ENCODE measurements at places on chromosomes 1 and 21.

DNA sequence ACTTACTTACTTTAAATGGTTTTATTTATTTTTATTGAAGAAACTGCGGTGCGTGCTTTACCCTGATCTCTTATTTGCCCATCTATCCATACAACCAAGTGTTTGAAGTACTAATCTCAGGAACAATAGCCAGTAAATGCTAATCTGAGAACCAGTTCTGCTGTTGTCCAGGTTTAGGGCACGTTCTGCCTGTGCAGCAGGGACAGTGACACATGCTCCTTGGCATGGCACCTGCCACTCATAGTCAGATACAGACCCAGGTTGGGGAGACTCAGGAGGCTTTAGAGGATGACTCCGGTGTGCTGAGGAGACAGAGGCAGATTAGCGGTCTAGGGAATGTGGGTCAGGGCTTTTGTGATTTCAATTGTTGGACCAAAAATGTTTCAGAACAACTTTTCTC lies 83.6 kb downstream of the NRIP1 start:
- DNase-seq, result no peak

GRCh38 chr1:221098471-221099405 lies 219.5 kb downstream of the HLX start:
- no peak for DNase-seq

GRCh38 chr1:9425859-9426258 lies 113.4 kb upstream of the SLC25A33 start:
- DNase-seq, result no peak

- no peak for DNase-seq
Measured at GRCh38 chr1:107874221-107874620, 90.8 kb downstream of the VAV3 start.

DNA sequence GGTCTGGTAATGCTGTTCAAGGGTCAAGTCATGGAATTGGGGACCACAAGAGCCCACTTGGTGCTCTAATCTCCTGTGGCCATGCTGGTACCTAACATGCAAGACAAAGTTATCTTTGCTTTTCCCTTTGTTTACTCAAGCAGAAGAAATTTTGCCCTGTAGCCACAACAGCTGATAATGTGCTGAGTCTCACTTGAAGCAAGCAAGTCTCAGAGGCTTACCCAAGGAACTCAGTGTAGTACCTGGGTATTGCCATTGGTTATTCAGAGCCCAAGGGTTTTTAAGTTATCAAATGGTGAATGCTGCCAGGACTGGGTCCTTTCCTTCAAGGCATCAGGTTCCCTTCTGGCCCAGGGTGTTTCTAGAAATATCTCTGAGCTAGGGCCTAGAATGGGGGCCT lies 198.9 kb upstream of the RNPC3 start:
- DNase-seq, result no peak

GRCh38 chr1:178659789-178660208 lies 65.2 kb upstream of the RALGPS2 start:
- DNase-seq, result no peak

DNA sequence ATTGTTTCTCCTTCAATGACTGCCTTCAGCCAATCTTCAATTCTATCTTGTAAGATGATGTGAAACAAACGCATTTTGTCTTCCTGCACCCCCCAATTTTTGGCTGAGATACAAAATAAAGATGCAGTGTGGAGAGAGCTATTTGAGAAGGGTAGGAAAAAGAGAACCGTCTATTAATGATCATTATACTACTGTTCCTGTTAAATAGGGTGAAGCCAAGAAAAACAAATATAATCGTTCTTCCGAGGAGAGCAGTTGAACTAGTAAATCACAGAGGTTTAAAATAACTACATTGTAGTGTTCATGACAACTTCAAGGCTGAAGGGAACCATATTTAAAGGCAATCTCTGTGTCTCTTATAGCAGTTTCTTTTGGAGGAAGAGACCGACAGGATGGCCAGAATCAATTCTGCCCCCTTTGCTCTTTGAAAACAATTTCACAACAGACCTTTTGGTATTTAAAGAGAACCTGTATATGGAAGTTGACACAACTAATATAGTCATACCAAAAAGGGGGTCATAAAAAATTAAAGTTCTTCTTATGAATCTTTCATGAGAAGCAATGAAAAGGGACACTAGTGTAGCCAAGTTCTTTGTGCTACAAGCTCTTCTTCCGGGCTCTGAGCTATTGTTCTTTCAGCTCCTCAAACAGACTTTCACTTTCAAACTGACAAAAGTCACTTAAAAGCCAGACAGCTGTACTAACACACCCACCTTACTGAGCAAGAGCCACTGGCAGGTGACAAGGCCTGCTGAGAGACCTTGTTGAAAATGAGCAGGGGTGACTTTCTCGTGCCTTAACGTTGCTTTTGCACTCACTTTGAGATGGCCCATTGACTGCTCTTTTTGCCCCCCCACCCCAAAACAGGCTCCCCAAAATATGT lies 30.9 kb downstream of the PROX1 start:
- DNase-seq, result no peak

DNA sequence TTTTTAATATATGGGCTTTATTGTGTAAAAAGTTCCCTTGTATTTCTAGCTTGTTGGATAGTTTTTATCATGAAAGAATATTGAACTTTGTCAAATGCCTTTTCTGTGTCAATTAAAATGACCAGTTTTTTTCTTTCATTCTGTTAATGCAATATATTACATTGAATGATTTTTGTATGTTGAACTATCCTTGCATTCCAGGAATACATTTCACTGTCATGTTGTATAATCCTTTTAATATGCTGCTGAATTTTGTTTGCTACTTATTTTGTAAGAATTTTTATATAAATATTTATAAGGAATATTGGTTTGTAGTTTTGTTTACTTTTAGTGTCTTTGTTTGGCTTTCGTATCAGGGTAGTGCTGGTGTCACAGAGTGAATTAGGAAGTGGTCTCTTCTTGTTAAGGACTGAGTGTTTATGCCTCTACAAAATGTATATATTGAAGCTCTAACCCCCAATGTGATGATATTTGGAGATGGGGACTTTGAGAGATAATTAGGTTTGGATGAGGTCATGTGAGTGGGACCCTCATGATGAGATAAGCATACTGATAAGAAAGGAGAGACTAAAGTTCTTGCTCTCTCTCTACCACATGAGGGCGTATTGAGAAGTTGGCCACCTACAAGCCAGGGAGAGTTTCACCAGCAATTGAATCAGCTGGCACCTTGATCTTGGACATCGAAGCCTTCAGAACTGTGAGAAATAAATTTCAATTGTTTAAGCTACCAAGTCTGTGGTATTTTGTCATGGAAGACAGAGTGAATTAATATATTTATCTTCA lies 12.0 kb upstream of the SLAMF6 start:
- no peak for DNase-seq
